ENCODE measurements at places on chromosomes 3 and 15. TPM values are rescaled to one million over a fixed set of nuclear protein-coding genes. Genes with fewer than 3 reads are reported as not detected.

CLDND1 gene
- total RNA-seq = 90.0 TPM

NR2E3 gene
- total RNA-seq = 0.17 TPM

LMAN1L gene
- not detected for total RNA-seq

COMMD4 gene
- 33.6 TPM for total RNA-seq

PGBD4 gene
- 2.1 TPM for total RNA-seq

EFHB gene
- total RNA-seq = 0.61 TPM

ROPN1B gene
- total RNA-seq = not detected

UMPS gene
- total RNA-seq = 28.2 TPM

DLL4 gene
- under 0.01 TPM for total RNA-seq

All from mammary epithelial cell (primary cell).